ENCODE measurements at places on chromosomes 6 and 20.

DNA sequence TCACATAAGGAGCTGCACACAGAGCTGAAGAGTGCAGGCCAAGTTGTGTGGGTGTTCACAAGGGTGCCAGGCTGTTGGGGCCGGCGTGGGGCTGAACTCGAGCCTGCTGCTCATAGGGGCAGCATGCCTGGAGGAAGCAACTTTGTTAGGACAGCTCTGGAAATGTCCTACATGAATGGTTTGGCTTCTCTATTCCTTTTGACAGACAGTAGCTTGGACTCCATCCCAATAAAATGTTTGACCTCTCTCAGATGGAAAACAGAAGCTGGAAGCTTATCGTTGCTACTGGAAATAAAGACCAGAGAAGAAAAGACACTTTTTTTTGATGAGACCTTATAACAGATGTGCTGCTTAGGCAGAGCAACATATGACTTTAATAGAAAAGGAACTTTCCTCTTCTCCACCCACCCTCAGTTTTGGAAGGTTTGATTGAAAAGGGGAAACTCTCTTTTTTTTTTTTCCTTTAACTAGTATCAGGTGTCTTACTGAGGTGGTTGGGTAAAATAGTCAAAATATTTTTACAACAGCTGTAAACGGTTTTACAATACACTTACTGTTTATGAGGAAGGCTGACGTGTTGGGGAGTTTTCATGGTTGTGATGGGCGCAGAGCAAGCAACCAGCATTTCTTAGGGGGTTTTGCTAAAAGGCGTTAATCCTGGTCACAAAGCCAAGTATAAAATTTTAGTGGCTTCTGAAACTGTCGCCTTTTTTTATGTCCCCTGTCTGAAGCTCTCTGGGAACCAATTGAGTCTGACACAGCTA is 80.7 kb upstream of the EEF1E1 start:
- DNase-seq: no peak

DNA sequence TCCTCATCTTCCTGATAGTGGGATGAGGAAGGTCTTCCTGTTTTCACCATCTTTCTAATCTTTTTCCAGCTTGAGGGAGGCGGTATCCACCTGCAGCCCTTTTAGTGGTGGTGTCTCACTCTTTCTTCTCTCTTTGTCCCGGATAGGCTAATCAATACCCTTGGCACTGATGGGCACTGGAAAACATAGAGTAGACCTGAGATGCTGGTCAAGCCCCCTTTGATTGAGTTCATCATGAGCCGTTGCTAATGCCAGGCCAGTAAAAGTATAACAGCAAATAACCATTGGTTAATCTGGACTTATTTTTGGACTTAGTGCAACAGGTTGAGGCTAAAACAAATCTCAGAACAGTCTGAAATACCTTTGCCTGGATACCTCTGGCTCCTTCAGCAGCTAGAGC is 21.8 kb upstream of the PRND start:
- no peak for DNase-seq

DNA sequence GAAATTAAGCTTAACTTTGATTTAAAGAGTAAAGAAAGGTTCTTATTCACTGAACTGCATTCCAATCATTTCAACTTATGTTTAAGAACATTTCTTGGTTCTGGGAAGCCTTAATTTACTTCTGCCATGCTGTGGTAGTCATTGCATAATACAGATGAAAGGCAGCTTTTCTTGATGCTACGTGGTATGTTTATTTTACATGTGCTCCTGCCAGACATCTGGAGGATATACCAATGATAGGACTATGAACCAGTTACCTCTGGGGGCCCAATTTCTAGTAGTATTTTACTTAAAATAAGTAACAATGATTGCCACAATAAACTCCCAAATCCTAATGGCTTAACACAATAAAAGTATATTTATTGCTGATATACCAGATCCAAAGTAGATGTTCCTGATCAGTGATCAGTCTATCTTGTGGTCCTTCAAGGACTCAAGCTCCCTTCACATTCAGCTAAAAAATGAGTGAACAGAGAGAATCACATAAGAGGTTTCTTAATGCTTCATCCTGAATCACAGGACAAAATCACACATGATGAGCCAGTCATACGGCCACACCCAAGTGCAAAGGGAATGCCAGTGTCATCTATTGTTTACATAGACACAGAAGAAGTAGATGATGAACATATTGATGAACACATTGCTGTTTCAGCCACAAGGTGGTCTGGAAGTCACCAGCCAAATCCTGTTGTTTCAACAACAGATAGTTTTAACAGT is 56.5 kb upstream of the CCN2 start:
- no peak for DNase-seq

DNA sequence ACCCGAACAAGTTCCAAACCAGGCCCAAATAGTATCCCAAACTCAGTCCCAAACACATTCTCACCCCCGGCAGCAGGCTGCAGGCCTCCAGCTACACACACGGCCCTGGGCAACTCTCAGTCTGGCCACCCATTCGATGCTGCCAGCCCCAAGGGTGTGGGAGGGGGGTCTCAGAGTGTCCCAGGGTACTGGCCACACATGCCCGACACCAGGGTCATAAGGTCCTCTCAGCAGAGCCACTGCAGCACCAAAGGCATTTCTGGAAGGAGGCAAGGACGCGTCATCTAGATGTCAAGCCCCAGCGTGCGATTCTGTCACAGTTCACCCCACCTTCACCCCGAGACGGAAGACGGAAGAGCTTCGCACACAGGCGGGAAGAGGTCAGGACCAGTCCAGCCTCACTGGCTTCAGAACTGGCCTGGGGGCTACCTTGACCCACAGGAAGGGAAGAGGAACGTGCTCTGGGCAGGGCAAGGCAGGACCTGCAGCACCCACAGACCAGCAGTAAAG is 9.5 kb downstream of the MYL9 start:
- DNase-seq: no peak

DNA sequence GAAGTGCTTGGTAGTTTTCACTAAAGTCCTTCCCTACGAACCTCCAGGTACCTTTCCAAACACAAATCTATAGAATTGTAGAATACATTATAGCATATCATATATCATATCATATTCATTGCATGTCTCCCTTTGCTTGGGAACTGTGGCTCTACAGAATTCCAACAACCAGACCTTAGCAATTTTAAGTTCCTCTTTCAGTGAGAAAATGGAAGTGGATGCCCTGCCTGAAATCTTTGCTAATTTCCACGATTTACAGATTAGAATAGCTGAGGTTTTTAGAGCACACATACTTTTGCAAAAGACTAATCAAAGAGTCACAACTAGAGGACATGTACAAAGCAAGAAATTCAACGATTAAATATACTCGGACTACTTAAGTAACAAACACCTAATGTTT is 78.6 kb downstream of the TNFRSF21 start:
- no peak for DNase-seq

GRCh38 chr20:37260923-37261322 is 691 bp downstream of the GHRH start:
- DNase-seq: no peak

DNA sequence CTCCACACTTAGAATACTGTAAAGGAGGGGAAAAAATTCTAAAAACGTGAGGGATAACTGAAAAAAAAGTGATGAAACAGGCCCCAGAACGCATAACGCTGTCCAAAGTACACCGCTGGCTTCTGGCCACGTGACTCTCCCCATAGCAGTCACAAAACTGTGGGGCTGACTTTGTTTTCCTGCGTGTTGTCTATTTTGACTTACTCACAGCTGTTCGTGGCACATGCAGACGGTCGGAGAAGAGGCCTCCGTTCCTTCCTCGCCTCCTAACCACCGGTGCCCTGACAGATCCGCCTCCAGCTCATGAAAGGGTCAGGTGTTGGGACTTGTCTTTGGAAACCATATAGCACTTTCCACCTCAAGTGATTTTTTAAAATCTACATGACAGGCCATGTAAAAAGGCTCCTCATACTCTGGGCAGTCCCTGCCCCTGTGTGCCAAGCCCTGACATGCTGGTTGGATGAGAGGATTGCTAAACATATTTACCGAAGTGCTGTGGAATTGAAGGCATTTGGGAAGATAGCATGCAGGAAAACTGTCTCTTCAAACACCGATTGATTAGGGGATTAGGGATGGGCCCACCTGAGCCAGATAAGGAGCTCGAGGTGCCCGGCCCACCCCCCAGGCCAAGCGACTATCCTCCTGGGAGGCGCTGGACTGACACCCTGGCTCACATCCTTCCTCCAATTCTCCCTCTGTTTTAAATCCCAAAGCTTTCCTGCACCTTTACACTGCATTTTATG is 54.8 kb downstream of the DACT2 start:
- peak; percentile 54 for DNase-seq

DNA sequence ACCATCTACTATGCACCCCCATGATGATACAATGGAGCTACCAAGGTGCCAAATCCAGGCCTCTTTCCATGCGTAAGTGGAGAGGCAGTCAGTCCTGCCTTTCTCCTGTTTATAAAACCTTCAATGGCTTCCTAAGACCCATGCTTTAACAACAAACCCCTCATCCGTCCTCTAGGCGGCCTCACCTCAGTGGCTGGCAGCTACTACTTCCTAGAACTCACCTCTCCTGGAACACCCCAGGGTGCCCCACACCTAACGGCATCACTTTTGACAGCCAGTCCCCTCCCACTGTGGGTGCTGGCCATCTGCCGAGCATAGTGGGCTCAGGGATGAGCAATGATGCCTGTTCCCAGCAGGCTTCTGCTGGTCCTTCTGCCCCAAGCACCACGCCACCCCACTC is 80.0 kb upstream of the TAB2 start:
- DNase-seq: no peak

- no peak for DNase-seq
These were observed 234.0 kb downstream of the PTPRT start for GRCh38 chr20:42955713-42956112.

- no peak for DNase-seq
These were observed 241.6 kb upstream of the SUPT3H start for GRCh38 chr6:45619211-45619760.

GRCh38 chr6:6586671-6587526 is 1.6 kb upstream of the LY86 start:
- no peak for DNase-seq

DNA sequence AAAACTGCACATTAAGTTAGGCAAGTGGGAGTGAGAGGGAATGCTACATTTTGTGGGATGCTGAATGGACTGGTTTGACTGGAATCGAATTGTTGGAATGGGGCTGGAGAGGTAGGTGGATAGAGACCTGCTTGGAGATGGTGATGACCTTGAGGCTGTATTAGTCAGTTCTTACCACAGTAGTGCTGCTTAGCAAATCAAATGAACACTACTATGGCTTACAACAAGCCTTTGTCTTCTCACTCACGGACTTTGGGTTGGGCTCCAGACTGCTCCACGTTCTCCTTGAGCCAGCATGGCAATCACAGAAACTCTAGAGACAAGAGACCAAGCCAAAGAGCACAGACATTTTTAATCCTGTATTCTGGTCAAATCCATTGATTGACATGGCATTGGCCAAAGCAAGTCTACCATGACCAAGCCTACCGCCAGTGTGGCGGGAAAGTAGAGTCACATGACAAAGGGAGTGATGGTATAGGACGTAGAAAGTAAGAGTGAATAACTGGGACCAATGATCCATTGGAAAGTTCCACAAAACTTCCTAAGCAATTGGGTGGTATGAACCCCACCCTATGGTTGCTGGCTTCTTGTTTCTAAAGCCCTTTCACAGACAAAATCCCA is 70.3 kb upstream of the FOXP4 start:
- no peak for DNase-seq

DNA sequence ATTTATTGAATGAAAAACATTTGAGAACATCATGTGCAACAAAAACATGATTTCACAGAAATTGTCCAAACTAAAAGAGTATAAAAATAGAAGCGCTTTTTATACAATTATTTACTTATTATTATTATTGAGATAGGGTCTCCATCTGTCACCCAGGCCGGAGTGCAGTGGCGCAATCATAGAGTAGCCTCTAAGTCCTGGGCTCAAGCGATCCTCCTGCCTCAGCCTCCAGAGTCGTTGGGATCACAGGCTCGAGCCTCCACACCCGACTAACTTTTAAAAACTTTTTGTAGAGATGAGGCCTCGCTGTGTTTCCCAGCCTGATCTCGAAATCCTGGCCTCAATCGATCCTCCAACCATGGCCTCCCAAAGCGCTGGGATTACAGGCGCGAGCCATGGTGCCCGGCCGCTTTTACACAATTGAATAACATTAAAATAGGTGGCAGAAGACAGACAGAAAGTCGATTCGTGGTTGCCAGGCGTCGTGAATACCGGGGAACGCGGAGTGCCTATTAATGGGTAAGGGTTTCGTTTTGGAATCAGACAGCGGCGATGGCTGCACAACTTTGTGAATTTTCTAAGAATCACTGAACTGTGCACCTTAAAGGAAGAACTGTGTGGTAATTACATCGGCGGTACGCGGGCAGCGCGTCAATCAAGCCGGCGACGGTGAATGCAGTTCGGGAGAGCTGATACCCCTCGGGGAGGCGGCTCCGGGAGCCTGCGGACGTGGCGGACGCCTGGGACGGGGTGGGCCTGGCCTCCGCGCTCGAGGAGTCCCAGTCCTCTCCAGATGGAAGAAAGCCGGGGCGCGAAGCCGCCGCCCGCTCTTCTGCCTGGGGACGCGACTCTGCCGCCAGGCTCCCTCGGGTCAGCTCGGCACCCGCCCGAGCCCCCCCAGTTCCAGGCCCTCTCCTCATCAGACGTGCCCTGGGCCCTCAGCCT is 807 bp downstream of the TBC1D20 start:
- peak; percentile 63 for DNase-seq

DNA sequence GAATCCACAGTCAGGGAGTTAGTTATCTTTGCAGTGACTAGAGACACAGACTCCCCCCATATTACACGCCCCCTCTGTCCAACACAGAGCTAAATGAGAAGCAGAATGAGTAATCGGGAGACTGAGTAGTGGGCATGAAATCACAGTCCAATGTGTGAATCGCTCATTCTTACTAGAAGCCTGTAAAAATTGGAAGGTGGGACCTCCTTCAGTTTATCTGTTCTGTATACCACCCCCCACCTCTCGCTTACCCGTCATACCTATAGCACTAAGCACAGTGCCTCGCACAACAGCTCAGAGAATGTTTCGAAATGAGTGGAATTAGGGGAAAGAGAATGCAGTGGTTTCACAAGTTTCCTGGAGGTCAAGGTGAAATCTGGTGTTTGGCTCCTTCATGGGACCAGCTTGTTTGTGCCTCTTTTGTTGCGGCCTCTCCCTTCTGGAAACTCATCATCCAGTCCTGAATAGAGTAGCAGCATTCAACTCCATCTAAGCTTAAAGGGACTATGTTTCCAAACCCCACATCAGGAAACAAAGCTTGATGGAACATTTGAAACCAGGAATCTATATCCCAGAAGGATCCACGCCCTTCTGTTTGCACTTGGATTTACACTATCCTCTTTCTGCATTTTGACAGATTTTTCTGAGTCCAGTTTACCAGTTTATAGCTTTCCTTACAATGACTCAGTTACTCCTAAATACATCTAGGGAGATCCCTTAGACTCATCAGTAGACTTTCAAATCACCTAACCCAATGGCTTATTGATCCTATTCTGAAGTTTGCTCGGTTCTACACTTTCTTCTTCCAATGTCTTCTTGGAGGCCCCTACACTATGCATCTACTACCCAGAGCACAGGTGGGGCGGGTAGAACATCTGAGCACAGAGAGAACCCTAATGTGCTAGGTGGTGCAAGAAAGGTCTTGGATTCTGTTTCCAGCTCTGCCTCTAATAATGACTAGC is 59.2 kb upstream of the PIM1 start:
- no peak for DNase-seq

GRCh38 chr6:7707787-7708186 is 18.1 kb upstream of the BMP6 start:
- DNase-seq: no peak
